ENCODE measurements at places on chromosomes 5 and 9.

GRCh38 chr5:41087461-41087860 is 16.3 kb upstream of the MROH2B start:
- no peak for DNase-seq

- no peak for DNase-seq
Measured at GRCh38 chr5:176733406-176734262, 76.7 kb upstream of the UNC5A start.

DNA sequence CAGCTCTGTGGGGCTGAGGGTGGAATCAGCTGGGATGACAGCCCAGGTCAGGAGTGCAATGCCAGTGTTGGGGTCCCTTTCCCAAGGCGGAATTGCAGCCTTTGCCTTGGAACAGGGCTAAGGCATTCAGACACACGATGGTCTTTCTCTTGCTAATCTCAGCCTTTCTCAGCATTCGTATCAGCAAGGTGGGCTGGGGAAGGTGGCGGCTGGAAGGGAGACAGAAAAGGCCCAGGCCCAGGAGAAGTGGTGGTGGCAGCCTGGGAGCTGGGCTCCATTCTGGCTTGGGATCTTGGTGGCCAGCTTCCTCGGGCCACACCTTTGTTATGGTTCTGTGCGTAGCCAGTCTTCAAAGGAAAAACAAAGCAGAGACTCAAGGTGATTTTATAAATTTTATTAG is 1.1 kb upstream of the ARHGEF28 start:
- no peak for DNase-seq

- DNase-seq = no peak
Measured at GRCh38 chr5:147554261-147554817, 44.5 kb upstream of the DPYSL3 start.
